ENCODE measurements at places on chromosomes 2 and 18.

- no peak for DNase-seq
Observed at GRCh38 chr2:172554352-172555271, 1.3 kb upstream of the PDK1 start.

GRCh38 chr2:159758686-159759085 lies 39.3 kb downstream of the CD302 start:
- DNase-seq, result no peak

DNA sequence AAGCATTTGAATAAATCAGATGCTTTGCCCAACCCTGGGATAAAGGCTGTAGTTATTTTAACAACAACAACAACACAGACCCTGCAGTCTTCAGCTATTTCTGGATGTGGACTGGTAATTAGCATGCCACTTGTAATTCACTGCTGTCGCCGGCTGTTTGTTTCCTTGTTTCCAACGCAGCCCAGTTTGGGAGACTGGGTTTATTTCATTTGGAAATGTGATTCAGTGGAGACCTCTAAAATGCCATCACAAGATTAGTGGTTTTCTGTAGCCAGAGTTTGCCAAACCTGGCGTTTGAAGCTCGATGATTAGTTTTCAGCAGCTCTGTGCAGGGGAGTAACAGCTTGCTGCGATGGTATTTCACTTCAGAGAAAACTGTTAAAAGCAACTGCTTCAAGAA lies 83.5 kb downstream of the LDLRAD4 start:
- DNase-seq, result no peak

DNA sequence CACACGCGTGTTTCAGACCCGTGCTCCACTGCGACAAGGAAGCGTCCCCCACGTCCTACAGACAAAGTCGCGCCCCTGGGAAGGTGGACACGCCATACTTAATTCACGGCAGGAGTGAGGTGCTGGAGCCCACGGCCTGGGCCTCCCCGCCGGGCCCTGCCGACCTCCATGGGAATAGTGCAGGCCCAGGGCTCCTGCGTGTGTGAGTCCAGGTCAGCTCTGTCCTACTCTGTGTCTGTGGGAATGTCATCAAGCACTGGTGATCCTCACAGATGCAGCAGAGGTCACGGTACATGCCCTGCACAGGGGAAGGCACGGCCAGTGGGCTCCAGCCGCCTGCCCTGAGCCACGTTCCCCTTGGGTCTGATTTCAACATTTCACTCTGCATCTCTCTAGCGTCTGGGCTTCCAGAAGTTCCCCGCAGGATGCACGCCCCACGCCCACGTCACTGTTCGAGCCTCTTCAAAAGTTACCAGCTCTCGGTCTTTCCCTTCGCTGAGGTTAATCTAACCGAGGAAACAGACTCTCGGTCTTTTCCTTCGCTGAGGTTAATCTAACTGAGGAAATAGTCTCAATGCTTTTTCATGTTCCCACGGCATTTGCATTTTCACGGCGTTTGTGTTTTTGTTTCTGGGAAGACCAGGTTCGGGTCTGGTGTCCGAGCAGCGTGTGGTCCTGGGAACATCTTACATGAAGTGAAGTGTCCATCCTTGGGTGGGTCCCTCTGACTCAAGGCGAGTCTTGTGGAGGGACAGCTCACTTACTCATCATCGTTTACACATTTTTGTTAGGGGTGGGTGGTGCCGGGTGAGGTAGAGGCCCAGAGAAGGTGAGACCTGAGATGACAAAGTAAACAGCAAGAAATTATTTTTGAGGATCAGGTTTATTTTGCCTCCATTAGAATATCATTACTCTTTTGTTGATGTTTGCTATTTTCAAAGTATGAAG lies 157.3 kb upstream of the ALKAL2 start:
- no peak for DNase-seq

DNA sequence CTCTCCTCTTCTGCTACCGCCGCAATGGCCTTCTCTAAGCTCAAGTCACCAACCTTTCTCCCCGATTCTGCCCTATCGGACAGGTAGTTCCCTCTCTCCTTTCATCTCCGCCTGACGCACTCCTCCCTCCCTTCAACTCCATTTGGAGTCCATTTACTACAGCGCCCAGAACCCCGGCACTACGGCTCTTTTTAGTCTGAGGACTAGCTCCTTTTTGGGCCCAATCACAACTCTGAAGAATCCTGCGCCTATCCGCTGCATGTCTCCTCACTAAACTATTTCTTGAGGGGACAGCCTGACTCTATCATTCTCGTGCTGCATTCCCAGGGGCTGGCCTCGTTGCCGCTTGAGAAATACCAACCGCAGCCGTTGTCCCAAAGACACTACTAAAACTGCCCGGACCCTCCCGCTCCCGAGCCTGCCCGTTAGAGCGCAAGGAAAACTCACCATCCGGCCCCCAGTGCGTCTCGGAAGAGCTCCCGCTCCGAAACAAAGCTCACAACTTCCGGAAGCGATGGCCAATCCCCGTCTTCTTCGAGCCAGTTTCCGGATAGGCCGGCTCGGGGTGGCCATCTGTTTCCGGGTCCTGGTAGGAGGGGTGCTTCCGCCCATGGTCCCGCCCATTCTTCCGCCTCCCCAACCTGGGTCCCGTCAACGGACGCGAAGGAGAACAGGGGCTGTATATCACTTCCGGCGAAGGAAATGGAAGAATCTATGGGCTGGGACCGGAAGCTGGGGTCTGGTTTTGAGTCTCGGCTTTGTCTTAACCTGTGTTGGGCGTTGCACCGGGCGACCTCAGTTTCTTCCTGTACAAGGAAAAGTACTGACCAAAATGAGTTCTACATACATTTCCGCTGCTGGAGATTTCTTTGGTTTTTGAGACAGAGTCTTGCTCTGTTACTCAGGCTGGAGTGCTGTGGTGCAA lies at the start of gene TPRKB:
TSS of gene TPRKB (minus strand) at position 491 of the 925 bp plus-strand sequence. CDS start 2,776 bp downstream, outside the sequence.
- peak; percentile 94 for DNase-seq

DNA sequence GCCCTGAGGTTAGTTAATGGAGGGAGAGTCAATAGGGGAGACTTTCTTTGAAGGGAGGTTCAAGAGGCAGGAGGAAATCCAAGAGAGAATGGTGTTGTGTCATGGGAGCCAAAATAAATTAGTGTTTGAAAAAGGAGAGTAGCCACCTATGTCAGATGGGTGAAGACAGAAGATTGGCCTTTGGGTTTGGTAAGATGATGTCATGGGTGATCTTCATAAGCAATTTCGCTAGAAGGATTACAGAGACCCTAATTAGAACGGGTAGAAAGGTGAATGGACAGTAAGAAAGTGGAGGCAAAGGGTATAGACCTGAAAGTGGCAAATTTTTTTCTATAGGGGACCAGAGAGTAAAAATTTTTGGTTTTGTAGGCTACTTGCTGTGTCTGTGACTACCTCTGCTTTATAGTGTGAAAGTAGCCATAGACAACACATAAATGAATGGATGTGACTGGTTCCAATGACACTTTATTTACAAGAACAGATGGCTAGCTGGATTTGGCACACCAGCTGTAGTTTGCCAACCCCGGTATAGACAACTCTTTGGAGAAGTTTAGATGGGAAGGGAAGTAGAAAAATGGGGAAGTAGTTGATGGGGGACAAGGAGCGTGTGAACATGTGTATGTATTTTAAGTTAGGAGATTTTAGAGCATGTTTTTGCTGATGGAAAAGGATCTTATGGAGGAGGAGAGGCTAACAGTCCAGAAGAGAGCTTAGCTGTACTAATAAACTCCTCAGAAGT lies 9.3 kb downstream of the STAMBP start:
- no peak for DNase-seq

- no peak for DNase-seq
Observed at GRCh38 chr18:3211236-3211992, 8.4 kb downstream of the MYOM1 start.

DNA sequence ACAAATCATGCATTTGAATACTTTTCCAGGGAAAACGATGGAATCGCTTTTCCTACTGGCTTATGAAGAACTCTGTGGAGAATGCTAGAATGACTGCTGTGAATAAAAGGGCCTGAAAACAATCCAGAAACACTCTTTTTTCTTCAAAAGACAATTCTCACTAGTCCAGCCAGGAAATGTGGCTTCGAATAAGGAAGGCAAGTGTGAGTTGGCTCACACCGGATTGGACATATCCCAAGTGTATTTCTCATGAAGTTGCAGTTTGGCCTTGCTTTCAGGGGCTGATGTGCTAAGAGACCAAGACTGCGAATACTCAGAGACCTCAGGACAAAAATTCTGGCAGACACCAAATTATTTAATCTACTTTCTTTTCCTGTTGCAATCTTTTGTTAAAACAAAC lies 54.1 kb downstream of the FIGN start:
- no peak for DNase-seq

DNA sequence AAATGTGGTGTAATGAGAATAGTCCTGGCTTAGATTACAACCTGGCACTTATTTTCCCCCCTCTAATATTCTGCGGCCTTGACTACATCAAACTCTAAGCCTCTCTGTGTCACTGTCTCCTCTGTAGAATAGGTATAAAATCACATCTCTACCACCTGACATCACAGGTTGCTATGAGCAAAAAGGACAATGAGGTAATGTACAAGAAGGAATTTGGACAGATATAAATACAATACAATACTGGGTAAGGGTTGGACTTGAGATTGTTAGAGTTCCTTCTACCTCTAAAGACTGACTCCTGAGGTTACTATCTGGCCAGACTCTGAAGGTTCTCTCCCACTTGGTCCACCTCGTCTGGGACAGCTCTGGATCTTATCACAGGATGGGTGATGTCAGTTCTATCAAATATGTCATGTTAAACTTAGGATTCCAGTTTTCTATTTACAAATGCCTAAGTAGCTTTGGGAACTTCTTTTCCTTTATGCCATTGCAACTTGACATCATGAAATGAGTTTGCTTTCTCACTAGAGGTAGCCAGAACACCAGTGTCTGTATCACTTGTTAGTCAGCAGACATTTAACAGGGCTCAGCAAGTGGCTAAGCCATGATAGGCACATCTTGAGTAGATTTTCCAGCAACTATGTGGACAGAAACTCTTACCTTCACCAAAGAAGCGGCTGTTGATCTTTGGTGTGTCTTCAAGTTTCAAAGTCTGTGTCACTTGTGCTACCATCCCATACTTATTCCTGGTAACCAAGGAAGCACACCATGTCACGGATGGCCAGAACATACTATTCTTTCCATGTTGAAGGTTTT lies 9.5 kb downstream of the APOB start:
- no peak for DNase-seq

- DNase-seq, result no peak
Observed at GRCh38 chr2:221477714-221478484, 94.2 kb downstream of the EPHA4 start.

DNA sequence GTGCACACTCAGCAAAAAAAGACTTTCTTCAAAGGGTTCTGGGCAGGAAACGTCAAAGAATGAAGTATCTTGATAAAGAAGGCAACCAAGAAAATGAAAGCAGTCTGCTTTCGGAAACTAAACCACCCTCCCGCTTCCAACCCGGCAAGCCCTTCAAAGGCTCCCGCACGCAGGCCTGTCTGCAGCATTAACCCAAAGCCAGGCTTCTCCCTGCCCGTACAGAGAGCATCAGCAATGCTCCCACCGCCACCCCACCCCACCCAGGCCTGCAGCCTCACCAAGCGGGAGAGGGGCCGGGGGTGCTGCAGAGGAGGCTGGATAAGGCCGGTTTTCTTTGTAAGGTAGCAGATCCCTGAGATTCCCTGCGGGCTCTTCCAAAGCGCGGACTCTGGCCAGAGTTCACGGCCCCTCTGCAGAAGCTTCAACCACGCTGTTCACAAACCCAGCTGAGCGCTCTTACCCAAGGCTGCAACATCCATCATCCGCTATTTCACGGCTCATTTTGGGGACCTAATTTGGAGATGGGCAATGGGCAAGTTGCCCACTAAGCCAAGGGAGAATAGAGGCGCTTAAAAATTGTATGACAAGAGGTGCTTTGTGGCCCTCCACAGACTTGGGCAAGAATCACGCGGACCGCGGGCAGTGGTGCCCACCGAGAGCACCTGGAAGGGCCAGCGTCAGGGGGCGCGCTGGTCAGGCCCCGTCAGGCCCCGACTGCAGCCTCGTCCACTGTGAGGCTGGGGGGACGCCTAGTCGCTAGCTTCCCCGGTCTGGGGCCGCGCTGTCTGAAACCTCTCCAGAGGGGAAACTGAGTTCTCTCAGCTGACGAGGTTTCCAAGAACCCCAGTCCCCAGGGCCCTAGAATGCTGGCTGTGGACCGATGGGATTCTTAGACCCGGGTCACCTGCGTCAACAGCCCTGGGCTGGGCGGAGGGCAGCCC lies 225.4 kb upstream of the ID2 start:
- DNase-seq, result no peak

DNA sequence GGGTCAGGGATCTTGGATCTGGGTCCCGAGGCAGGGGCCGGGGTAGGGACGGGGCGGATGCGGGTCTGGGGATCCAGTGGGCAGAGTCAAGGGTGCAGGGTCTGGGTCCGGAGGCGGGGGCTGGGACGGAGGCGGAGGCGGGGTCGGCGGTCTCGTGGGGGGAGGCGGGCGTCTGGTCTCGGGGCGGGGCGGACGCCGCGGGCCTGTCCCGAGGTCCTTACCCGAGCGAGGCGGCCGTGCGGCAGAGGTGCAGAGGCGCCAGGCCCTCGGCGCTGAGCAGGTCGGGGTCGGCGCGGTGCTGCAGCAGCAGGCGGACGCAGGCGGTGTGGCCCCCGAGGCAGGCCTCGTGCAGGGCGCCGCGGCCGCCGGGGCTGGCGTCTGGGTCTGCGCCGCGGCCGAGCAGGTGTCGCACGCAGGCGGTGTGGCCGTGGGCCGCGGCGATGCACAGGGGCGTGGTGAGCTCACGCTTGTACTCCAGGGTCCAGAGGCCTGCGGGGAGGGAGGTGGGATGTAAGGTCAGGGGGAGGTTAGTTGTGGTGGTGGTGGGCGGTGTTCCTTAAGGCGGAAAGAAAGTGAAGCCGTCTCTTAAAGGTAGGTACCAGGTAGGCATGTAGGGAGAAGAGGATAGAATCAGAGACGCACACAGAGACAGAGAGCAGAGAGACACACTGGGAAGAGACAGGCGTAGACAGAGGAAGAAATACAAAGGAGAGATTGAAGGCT lies 26.6 kb downstream of the ASB18 start:
- no peak for DNase-seq

DNA sequence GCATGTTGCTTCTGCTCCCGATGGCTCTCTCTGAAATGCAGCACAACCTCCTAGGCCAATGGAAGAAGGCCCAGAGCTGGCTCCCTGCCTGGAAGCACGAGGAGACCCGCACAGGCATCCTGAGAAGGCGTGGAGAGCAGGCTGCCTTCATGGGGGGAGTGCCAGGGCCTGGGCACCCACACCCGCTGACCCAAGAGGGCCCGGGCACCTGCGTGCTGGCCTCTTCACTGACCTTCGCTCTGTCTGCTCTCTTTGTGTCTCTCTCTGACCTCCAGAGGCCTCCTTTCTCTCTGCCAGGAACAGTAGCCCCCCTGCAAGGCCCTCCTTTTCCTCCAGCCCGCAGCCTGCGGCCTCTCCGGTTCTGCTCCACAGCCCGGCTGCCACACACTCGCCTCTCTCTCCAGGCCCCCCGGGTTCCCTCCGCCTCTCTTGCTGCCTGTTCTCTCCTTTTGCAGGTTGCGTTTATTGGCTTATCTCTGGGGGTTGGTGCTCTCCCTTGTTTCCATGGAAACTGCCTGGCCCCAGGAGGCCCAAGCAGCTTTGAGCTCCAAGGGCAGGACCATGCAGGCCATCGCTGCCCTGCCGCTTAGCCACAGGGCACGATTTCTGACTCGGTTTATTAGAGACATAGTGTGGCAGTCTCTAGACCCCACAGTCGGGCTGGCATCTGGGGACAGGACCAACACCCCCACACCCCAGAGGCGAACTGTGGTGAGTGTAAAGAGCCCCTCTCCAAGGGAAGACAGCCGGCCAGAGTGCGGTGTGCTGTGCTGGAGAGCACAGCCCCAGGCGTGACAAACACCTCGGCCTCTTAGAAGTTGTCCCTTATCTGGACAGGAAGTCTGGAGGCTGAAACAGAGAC lies 1.7 kb downstream of the MZT2B start:
- DNase-seq, result no peak

GRCh38 chr2:171174075-171174474 lies 13.4 kb upstream of the TLK1 start:
- no peak for DNase-seq

- no peak for DNase-seq
Observed at GRCh38 chr18:76502551-76502950, 7.5 kb upstream of the ZNF516 start.
